Inflammatory macrophage (primary cell): ENCODE measurements at places on chromosomes 13 and 19.

- no peak for DNase-seq
Measured at GRCh38 chr13:93736909-93737308, 510.3 kb downstream of the GPC6 start.

- DNase-seq, result no peak
Measured at GRCh38 chr13:112722433-112723263, 32.8 kb downstream of the ATP11A start.

- no peak for DNase-seq
Measured at GRCh38 chr19:52070496-52070895, 21.9 kb upstream of the ZNF432 start.

DNA sequence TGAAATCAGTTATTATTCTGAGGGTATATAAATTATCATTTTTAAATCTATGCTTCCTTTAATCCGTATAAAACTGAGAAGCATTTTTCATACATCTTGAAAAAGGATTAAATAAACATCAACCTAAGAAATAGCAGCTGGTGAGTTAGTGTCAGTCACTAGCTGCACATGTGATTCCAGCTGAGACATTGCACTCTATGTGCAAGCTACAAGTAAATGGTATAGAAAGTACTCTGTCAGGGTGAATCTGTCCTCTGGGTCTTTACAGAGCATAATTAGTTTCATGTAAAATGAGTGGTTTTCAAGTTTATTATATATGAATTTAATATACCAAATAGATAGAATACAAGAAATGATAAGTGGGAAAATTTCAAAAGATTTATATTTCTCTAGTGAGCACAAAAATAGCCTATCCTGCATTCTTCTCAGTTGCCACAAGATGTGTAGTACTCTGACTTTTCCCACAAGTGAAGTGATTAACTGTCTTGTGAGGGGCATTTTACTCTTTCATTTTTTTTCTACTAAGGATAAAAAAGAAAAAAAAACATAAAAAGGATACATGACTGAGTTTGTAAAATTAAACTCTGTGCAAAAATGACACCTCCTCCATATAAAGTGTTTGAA, 1372.1 kb downstream of the PCDH9 start:
- no peak for DNase-seq
